Endothelial cell (in vitro differentiated cells): ENCODE measurements at places on chromosomes 16 and 17. TPM values are rescaled to one million over a fixed set of nuclear protein-coding genes. Genes with fewer than 3 reads are reported as not detected.
A peak's percentile ranks its signal among the peaks of the same experiment; 100 is the strongest.

KRT34 gene
- total RNA-seq, result not detected

GPR179 gene
- total RNA-seq, result 0.97 TPM

C1QL1 gene
- total RNA-seq, result not detected

GRCh38 chr17:69869667-69870066 is 205.4 kb upstream of the KCNJ16 start:
- no peak overlapping the region for H3K4me3 ChIP-seq
- DNase-seq, result no peak
- H3K36me3 ChIP-seq, result no peaks in the 10 kb centered on the region

RPL26 gene
- 1,901 TPM for total RNA-seq

GALR2 gene
- total RNA-seq, result not detected

ZNF594 gene
- total RNA-seq, result 11.6 TPM

COL1A1 gene
- 6.8 TPM for total RNA-seq

NRN1L gene
- 0.56 TPM for total RNA-seq

SLC6A2 gene
- not detected for total RNA-seq

DNA sequence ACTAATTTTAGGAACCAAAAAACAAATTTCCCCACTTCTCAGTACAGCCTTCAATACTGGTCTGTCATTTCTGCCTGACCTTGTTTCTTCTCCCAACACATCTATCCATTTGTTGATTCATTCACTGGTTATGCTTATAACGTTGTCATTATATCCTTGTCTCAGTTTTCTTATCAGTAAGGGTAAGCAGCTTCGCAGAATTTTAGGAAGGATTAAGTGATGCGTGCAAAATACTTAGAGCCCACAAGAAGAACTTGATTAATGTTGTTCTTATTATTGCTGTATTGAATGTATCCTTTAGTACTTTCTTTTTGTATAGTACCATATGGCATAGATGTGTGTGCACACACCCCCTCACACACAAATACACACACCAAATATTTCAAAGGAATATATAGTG is 403.5 kb upstream of the HSBP1 start:
- no peaks in the 10 kb centered on the region for H3K36me3 ChIP-seq
- peaks cover 2% of the 10 kb centered on the region for H3K27me3 ChIP-seq
- no peaks in the 10 kb centered on the region for H3K4me1 ChIP-seq
- no peak for DNase-seq

DNA sequence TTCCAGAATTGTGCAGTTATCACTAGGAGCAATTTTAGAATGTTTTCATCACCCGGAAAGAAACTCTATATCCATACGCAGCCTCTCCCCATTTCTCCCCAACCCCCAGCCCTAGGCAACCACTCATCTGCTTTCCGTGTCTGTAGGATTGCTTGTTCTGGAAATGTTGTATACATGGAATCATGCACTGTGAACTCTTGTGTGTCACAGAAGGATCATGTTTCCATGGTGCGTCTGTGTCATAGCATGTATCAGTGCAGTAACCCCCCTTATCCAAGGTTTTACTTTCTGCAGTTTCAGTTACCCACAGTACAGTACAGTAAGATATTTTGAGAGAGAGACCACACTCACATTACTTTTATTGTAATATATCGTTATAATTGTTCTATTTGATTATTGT is 299.4 kb downstream of the CPPED1 start:
- no peak for DNase-seq
- H3K4me3 ChIP-seq, result no peak overlapping the region
- H3K27me3 ChIP-seq, result no peaks in the 10 kb centered on the region

DNA sequence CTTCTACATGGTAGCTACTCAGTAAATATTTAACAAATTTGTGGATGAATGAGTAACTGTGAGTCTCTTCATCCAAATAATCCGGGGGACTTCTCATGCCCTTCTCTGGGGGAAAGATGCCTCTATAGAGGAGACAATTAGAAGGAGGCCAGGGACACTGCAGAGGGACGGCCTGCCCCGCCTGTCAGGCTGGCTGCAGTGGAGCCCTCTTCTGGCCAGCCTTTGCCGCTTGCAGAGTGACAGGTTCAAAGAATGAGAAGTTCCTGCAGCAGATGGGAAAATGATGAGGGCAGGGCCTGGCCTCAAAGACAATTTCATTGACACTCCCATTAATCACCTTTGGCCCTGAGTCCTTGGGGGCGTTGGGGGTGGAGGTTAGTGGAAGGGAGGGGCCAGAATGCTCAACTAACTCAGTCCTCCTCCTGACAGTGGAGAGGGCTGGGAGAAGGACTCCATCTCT is 339.0 kb downstream of the MAF start:
- no peak overlapping the region for H3K4me3 ChIP-seq
- peak; percentile 68 for DNase-seq
- H3K27me3 ChIP-seq, result peaks cover 4% of the 10 kb centered on the region
- H3K4me1 ChIP-seq, result no peaks in the 10 kb centered on the region
- no peak overlapping the region for H3K27ac ChIP-seq

GRCh38 chr17:11353601-11354000 is 112.6 kb downstream of the SHISA6 start:
- H3K27me3 ChIP-seq, result peaks cover 2% of the 10 kb centered on the region
- no peak overlapping the region for H3K4me3 ChIP-seq
- DNase-seq, result no peak
- H3K36me3 ChIP-seq, result no peaks in the 10 kb centered on the region
- H3K4me1 ChIP-seq, result no peaks in the 10 kb centered on the region

TBC1D3C gene
- total RNA-seq, result not detected

- H3K4me1 ChIP-seq, result peaks cover 5% of the 10 kb centered on the region
- H3K4me3 ChIP-seq, result no peak overlapping the region
- no peaks in the 10 kb centered on the region for H3K27me3 ChIP-seq
- no peak for DNase-seq
- no peak overlapping the region for H3K27ac ChIP-seq
- peaks cover 39% of the 10 kb centered on the region for H3K36me3 ChIP-seq
These were observed 44.2 kb downstream of the ZZEF1 start for GRCh38 chr17:4098521-4099209.

VAT1L gene
- total RNA-seq, result 1.1 TPM

TAT gene
- not detected for total RNA-seq

GDE1 gene
- 50.0 TPM for total RNA-seq

ESRP2 gene
- total RNA-seq, result 0.64 TPM

GRCh38 chr17:81315129-81315884 is 20.2 kb upstream of the SLC38A10 start:
- H3K27ac ChIP-seq, result no peak overlapping the region
- no peaks in the 10 kb centered on the region for H3K36me3 ChIP-seq
- H3K27me3 ChIP-seq, result peaks cover 4% of the 10 kb centered on the region

DNA sequence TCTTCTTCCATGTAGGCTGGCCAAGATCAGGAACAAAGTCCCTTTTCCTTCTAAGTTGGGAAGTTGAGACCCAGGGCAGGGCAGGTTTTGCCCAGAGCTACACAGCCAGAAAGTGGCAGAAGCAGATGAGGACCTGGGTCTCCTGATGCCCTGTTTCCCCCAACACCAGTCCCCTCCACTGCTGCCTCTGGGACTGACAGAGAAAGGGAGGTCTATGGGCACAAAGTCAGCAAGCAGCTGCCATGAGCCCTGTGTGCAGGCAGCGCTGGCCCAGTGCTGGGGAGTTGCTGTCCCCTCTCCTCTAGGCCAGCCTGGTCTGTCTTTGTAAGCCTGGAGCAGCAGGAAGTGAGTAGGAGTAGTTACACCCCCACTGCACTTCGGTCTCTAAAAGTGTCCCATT is 46.9 kb upstream of the NKD1 start:
- no peak overlapping the region for H3K4me3 ChIP-seq
- no peaks in the 10 kb centered on the region for H3K36me3 ChIP-seq
- peaks cover 19% of the 10 kb centered on the region for H3K4me1 ChIP-seq
- peaks cover 5% of the 10 kb centered on the region for H3K27me3 ChIP-seq
- no peak overlapping the region for H3K27ac ChIP-seq
- no peak for DNase-seq

ZNF469 gene
- total RNA-seq, result 14.7 TPM

SLC16A13 gene
- 25.8 TPM for total RNA-seq

DNA sequence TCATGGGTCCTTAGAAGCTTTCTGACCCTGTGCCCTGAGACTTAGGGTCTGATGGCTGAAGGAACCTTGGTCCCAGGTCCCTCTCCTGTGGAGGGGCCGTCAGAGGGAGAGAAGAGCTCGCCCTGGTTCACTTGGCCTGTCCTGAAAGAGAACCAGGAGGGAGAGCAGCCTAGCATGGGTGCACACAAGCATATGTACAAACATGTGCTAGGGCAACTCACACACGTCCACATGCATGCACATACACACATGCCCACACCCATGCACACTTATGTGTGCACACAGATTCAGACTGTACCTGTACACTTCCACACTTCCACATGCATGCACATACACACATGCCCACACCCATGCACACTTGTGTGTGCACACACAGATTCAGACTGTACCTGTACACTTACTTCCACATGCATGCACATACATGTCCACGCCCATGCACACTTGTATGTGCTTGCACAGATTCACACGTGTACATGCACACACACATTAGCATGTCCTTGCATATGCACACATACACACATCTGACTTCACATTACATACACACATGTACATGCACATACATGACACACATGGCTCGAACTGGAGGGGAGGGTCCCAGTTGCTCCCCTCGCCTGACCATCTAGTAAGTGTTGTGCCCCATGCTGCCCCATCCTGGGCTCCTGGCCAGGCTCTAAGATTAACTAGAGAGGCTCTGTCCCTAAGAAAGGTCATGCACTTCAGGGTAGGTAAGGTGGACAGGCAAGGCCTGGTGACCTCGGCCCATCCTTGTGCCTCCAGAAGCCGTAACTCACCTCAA is 122.0 kb downstream of the METRNL start:
- peaks cover 12% of the 10 kb centered on the region for H3K36me3 ChIP-seq
- H3K27me3 ChIP-seq, result peaks cover 10% of the 10 kb centered on the region
- H3K4me3 ChIP-seq, result no peak overlapping the region
- H3K4me1 ChIP-seq, result no peaks in the 10 kb centered on the region

DNA sequence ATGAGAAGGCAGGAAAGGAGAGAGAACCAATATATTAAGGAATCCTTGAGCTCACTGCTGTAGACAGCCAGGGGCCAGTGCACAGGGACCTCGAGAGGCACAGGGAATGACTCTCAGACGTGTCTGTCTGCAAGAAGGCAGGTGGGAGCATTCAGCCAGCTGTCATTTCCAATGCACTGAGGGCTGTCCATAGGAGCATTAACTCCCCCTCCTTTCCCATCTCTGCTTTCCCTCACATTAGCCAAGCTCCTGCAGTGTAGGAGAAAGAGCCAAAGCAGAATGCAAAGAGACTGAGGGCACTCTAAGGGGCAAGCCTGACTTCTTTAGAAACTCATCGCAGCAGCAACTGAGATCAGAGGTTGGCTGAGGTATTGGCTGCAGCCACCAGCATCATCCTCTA is 218.3 kb downstream of the CDH13 start:
- DNase-seq, result no peak
- no peak overlapping the region for H3K4me3 ChIP-seq
